ENCODE measurements at places on chromosomes 4 and X.
A peak's percentile ranks its signal among the peaks of the same experiment; 100 is the strongest.

- no peak for DNase-seq
Observed at GRCh38 chr4:4991541-4992099, 27.6 kb downstream of the CYTL1 start.

- DNase-seq, result no peak
Observed at GRCh38 chrX:71623714-71624113, 5.4 kb upstream of the CXCR3 start.

- peak; percentile 0 for DNase-seq
Observed at GRCh38 chr4:186669159-186669731, 54.4 kb downstream of the FAT1 start.

GRCh38 chr4:71231129-71232055 is 107.4 kb upstream of the SLC4A4 start:
- peak; percentile 71 for DNase-seq

DNA sequence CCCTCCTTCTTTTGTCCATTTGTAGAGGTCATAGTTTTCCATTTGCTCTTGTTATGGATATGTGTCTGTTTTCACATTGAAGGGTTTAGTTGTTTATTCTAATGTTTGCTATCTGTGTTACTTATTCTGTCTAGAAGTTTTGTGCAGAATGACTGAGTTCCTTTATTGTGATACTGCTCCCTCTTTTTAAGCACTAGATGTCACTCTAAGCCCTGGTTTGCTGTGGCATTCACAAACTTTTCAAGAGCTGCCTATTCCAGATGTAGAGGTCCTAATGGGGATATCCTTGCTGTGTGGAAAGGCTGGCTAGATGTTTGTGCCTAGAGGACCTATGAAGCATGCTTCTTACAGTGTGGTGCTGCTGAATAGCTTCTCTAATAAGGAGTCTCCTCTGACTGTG is 338.6 kb downstream of the SPIN4 start:
- no peak for DNase-seq

- DNase-seq, result no peak
Observed at GRCh38 chrX:121336831-121337421, 289.5 kb downstream of the GLUD2 start.

DNA sequence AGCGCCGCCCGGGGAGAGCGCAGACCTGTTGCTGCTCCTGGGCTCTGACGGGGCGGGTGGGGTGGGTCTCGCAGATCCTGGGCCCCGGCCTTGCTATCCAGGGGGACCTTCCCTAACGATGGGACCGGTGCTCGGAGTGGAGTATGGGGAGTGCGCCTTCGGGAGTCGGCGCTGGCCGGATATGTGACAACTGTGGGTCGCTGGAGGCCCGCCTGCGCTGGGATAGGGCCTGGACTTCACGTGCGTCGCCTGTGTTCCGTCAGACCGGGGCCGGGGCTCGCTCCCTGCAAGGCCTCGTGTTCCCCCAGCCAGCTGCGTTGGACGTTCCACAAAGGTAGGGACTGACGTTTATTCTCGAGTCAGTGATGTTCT is 1.3 kb downstream of the TBL1X start:
- DNase-seq, result no peak

DNA sequence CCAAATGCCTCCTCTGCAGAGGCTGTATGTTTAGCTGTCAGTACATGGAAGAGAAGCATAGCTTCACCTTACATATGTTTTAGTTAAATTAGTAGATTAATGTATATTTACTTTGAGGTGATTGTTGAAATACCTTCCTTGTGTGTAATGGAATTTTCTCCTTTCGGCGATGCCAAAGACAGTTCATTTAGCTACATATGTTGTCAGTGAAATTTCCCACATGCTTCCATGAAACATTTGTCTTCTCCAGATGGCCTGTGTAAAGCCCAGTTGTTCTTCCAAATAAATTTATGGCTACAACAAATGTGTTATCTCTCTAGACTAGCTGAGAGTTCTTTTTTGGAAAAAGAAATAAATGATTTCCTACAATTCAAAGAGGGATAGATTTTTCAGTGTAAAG is 95.2 kb downstream of the GPAT3 start:
- no peak for DNase-seq

DNA sequence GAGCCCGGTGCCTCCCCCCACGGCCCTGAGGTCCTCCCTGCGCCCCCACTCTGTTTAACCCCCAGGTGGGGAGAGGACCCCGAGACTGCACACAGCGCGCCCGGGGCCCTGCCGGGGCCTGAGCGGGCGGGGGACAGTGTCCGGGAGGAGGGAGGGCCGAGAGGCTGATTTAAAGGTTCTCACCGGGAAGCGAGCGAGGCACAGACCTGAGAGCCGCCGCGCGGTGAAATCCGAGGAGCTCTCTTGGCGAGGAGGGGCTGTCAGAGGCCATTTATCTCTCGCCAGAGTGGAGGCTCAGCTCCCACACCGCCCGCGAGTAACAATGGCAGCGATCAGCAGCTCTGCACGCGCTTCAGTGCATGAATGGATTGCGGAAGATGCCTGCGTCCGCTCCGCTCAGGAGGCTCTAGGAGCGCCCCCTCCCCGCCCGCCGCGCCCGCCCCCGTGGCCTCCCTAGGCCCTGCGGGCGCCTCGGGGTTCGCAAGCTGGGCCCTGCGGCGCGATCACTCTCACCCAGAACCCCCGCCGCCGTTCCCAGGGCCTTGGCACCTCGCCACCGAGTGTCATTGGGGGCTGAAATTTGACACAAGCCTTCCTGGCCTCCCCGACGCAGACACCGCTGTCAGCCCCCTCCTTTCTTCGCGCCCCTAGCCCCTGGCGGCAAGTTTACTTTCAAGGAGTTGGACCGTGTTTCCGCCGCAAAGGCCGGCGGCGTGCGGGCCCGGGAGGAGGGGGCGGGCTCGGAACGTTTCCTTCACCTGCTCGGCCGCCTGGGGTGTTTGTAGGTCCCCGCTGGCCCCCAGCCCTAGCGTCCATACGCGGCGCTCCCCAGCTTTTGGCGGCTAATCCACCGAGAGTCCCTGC is 48.7 kb upstream of the BCOR start:
- DNase-seq, result peak; percentile 23

- no peak for DNase-seq
Observed at GRCh38 chr4:184849185-184849584, 23.4 kb upstream of the ACSL1 start.

All from NCI-H2171 treated with DMSO at 0.1 percent for 48 hours (cell line).